ENCODE measurements at places on chromosomes 16 and 17.

- DNase-seq, result no peak
Measured at GRCh38 chr16:84613408-84614072, 4.3 kb downstream of the COTL1 start.

DNA sequence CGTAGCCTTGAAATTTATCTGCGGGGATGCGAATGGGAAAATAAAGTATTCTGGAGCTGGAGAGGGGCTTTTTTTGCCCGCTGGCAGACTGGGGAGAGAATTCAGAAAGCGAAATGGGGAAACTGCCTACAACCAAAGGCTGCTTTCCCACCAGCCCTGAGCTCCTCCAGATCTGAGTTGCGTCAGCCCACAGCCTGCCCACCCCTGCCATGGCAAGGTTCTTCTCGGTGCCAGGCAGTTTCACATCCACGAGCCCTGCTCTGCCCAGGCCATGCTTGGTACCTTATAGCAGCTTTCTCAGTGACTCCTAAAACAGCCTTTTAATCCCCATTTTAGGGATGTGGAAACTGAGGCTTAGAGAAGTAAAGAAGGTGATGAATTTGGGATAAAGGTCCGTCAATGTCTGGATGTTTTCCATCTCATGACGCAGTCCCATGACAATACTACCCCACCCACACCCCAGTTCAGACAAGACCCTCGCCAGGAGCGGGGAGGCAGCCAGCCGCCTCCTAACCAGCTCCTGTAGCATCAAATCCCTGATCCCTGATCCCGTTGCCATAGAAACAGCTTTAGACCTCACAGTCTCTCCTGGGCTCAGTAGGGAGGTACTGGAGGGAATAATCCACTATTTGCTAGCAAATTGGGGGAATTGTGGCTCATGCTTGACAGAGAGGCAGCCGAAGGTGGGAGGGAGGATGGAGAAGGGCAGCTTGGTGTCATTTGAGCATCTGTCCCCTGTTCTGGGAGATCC, 113.5 kb downstream of the MGAT5B start:
- DNase-seq, result no peak

DNA sequence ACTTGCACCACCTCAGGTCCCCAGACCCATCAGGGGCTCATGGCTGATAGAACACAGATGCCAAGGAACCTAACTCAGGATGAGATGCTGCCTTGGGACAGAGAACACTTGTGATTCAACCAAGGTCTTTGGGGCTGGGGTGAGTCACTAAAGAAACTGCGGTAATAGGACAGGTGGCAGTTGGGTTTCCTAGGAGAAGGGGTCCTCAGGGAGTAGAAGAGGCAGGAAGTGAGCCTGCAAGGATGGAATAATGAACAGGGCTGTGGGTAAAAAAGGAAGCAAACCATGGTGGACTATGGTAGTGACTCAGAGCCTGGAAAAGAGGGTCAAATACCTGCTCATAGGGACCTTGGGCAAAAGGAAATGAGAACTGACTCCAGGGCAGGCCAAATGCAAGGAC, 6.5 kb upstream of the PNPO start:
- DNase-seq, result no peak

DNA sequence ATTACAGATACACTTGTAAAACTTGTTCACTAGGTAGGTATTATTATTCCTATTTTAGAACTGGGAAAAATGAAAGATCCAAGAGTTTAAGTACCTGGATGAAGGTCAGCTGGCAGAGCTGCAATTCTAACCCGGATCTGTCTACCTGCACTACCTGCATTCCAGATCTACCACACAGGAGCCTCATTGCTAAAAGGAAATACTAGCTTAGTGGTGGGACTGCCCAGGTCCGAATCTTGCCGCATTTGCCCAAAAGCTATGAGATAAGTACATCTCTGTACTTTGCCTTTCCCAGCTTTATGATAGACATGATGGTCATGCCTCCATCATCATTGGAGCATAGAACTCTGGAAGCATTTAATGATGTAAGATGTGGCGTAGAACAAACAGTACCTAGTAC, 36.8 kb upstream of the TEKT3 start:
- DNase-seq, result no peak

GRCh38 chr16:1333149-1333812, at the start of gene BAIAP3:
BAIAP3 (plus strand) TSS chr16:1333645; CDS start chr16:1338550, 4,905 bp downstream.
- DNase-seq, result peak; percentile 40

Measured in activated T-helper 2 cell treated with anti-CD3 and anti-CD28 coated beads, Interferon-gamma antibody, Interleukin-2, Interleukin-4, amounts not matched to agents 10 μg/mL and 5 μg/mL and 100 μg/mL, durations not matched to agents 14 hours and 24 hours and 36 hours (primary cell).